ENCODE measurements at places on chromosomes 3 and 15. TPM values are rescaled to one million over a fixed set of nuclear protein-coding genes. Genes with fewer than 3 reads are reported as not detected.

The C3orf52 gene
- 1.9 TPM for polyA plus RNA-seq

The ZBTB38 gene
- polyA plus RNA-seq = 112 TPM

The CLDN18 gene
- polyA plus RNA-seq = 0.18 TPM

The SLC12A8 gene
- 3.4 TPM for polyA plus RNA-seq

The ANKRD34C gene
- not detected for polyA plus RNA-seq

The IL17RE gene
- polyA plus RNA-seq = 0.24 TPM

The TNIK gene
- polyA plus RNA-seq = 1.4 TPM

The CPEB1 gene
- 5.6 TPM for polyA plus RNA-seq

DNA sequence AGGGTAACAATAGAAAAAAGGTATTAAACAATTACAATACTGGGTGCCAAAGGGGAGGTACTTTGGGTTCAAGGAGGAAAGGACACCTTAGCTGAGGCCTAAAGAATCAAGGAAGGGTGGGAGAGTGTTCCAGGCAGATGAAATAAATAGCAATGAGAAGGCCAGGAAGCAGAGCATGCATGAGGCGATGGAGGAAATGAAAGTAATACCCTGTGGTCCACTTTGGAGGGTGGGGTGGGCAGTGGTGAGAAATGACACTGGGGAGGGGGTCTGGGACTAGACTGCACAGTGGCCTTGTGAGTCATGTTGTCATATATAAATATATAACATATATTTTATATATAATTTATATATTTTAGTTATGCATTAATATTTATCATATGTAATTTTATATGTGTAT, 55.9 kb downstream of the BHLHE40 start:
- DNase-seq = no peak

GRCh38 chr3:41317718-41318117, 118.4 kb downstream of the CTNNB1 start:
- peak; percentile 55 for DNase-seq

- no peak for DNase-seq
These were observed 15.2 kb upstream of the CAMP start for GRCh38 chr3:48208076-48208475.

DNA sequence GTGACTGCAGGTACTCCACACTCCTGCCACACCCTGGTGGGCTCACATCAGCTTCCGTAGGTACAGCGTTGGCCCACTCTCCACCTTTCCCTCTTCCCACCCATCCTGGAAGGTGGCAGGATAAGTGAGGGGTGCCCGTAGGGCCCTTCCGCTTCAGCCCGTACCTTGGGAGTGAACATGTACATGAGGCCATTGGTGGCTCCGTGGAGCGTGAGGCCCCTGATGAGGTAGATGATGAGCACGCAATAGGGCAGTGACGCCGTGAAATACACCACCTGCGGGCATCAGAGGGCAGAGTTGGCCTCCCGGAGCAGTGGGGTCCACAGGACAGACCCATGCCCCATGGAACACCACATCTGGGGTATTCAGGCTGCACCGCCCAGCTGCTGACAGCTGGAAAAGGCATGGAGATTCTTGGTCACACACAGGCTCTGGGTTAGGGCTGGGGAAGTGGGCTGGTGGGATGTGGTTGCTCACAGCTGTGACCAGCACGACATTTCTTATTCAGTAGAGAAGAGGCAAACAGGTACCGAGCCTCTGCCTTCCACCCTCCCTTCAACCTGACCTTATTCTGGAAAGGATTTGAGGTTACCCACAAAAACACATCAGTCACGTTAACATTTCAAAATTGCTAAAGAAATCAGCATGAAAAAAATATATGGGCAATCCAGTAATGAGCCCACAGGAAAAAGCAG, 23.8 kb downstream of the SLC6A20 start:
- DNase-seq = no peak

GRCh38 chr15:32849769-32850668, 132.2 kb downstream of the GREM1 start:
- peak; percentile 89 for DNase-seq

DNA sequence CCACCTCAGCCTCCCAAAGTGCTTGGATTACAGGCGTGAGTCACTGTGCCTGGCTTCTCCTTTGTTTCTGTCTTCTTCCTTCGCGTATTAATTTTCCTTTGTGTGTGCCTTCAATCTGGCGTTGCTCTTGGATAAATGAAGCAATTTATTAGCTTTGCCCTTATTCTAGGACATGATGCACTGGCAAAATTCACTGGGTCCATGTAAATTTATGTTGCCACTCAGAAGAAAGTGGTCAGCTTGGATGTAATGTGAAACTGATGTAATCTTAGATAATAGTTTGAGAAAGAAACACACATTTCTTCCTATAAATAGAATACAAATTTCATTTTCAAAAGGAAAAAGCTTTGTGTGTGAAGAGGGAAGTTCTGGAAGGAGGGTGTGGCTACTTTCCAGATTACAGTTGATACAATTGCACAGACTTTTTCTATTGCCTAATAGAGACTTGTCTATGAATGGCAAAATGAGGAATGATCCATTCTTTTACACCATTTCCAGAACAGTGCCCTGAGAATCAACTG, 23.3 kb upstream of the ATP1B3 start:
- peak; percentile 30 for DNase-seq

- no peak for DNase-seq
These were observed 939 bp downstream of the PPIB start for GRCh38 chr15:64161688-64162477.

GRCh38 chr3:72441284-72441994, 406.8 kb downstream of the SHQ1 start:
- peak; percentile 26 for DNase-seq

- DNase-seq = no peak
These were observed 236.1 kb downstream of the OCA2 start for GRCh38 chr15:27863000-27863399.

DNA sequence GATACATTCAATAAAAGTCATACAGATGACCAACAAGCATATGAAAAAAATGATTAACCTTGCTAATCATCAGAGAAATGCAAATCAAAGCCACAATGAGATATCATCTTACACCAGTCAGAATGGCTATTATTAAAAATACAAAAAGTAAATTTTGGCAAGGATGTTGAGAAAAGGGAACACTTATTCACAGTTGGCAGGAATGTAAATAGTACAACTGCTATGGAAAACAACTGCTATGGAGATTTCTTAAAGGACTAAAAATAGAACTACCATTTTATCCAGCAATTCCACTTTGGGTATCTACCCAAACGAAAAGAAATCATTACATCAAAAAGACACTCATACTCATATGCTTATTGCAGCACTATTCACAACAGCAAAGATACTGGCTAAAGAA, 1121.8 kb downstream of the TBL1XR1 start:
- DNase-seq = no peak

GRCh38 chr3:73115806-73116205, 54.3 kb downstream of the EBLN2 start:
- DNase-seq = no peak

DNA sequence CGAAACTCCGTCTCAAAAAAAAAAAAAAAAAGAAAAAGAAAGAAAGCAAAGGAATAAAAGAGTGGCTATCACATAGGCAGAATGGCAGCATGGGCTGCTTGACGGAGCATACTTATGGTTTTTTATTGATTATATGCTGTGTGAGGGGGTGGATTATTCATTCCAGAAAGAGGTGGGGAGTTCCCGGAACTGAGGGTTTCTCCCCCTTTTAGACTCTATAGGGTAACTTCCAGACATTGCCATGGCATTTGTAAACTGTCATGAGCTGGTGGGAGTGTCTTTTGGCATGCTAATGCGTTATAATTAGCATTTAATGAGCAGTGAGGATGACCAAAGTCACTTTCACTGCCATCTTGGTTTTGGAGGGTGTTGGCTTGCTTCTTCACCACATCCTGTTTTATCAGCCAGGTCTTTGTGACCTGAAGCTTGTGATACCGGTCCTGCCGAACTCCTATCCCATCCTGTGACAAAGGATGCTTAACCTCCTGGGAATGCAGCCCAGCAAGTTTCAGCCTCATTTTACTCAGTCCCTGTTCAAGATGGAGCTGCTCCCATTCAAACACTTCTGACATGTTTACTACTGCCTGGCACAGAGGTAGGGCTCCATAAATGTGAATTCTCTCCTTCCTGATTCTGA, 15.8 kb upstream of the ABHD17C start:
- DNase-seq = no peak

DNA sequence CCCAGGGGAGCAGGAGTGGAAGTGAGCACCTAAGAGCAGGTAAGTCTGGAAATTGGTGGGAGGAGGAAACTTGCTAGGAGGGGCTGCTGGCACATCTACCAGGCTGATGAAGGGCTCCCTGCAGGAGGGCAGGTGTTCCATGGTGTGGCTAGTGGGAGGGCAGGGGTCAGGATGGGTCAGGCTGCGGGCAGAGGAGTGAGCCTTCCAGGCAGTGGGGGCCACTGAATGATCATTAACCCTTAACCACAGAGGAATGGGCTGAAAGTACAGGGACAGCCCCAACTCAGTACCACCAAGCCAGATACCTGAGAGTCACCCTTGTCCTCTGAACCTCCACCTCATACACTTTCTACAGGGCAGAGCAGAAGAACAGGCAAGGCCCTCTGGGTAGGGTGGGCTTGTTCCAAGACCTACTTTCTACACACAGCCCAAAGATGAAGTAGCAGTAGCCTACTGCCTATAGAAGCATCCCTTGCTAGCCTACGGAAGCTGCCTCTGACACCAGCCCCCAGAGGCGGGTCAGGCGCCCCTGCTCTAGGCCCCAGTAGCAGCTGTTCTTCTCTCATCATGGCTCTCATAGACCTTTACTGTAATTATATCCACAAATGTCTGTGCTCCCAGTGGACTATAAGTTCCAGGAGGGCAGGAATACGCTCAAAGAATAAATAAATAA, 4.6 kb downstream of the RAB6B start:
- no peak for DNase-seq

DNA sequence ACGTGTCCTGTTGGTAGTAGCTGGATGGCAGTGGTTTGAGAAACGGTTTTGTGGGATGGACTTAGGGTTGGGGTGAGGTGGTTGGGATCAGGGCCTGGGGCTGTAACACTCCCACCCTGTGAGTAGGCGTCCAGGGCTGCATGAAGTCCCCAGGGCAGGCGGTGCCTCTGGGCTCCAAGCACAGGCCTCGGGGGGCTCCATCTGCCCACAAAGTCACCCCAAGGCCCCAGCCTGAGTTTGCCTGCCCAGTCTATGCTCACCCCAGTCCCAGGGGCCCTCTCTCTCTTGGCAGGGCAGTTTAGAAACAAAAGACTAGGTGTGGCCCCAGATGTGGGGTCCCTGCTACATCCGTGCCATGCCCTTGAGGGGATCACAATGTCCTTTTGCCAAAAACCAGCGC, 86.9 kb upstream of the PRR23E start:
- no peak for DNase-seq

DNA sequence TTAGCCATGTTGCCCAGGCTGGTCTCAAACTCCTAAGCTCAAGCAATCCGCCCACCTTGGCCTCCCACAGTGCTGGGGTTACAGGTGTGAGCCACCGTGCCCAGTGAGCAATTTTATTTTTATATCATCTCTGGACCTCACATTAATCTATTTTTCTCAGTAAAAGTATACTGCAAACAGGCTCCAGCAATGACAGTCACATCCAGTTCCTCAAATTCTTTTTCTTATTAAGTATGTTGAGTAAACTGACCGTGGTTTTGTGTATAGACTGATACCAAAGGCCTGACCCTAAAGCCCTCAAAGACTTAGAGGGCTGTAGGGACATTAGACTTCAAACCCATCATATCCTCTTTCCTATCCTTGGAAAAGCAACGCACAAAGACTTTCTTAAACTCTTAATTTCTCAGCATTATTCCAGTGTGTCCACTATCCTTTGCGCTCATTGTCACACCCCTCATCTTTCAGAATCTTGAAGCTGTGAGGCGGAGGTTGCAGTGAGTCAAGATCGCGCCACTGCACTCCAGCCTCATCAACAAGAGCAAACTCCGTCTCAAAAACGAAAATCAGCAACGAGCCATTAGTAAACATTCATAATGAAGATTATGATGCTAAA, 2.0 kb downstream of the NGLY1 start:
- DNase-seq = no peak

- peak; percentile 32 for DNase-seq
These were observed 1.3 kb downstream of the STT3B start for GRCh38 chr3:31534065-31534425.

DNA sequence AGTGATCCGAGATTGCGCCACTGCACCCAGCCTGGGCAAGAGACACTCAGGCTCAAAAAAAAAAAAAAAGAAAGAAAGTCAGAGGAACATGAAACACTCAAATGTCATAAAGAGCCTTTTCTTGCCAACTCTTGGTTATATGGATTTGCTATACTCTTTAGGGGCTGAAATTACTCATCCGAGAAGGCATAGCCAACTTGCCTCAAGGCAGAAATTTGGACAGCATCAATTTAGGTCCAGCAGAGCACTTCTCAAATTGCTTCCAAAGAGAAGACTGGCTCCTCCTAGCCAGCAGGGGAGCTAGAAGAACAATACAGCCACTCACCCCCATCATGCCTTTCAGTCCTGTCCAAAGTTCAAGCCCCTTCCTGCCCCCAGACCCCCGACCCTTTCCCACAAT, 43.8 kb downstream of the OSBPL10 start:
- DNase-seq = no peak

GRCh38 chr3:49665822-49666519, 8.2 kb upstream of the APEH start:
- DNase-seq = no peak

GRCh38 chr3:721086-721485, 371.7 kb upstream of the CNTN6 start:
- no peak for DNase-seq
